ENCODE measurements at places on chromosomes 6 and 20.

DNA sequence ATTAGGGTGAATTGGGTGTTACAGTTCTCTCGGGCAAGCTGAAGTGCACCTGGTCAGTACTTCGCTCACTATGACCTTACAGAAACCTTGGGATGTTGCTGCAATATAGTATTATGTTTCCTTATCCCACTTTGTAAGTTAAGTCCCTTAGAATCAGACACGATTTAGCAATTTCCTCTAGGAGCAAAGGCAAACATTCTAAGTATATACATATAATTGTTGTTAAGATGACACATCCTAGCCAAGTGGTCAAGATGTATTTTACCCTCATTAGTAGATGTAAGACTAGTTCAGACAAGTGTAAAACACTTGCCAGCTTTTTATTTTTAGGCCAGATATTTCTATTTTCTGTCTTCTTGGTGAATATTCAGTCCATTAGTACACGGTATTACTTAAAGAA lies 31.1 kb upstream of the RGS17 start:
- DNase-seq, result no peak

DNA sequence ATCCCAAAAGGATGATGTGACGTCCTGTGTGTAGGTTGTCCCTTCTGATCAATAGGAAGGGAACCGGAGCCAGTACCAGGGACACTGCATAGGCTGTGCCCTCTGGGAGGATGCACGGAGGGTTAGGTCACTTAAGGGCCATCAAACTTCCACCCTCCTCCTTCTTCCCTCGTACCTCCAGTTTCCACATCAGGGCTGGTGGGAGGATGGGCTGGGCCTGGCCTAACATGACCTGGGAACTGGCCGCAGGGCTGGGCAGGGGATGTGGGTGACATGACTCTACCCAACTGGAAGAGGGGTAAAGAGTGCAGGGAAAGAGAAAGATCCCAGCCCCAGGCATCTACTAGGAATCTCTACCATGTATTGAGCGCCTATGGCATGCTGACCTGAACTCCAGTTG lies 46.2 kb upstream of the MDGA1 start:
- DNase-seq, result no peak

DNA sequence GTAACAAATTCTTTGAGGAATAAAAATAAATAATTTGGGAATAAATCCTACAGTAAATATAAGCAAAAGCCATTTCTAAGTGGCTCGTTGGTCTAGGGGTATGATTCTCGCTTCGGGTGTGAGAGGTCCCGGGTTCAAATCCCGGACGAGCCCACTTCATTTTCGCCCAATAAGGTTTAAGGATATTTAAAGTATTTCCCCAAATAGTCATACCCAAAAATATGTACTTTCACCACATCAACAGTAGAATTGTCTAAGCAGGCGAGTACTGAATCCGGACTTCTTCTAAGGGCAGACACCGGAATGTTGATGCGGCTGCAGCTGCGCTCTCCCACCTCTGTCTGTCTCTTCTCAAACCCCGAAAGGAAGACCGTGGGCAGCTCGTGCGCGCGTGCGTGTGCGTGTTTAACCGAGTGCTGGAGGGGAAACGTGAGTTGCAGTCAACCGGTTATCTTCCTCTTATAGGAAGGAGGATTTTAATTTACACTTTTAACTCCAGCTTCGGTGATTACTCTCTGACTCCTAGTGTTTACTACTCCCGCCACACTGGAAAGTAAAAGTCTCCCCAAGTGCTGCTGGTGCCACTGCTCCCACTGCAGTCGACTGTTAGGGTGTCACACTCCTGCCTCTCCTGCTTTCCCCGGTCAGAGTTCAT lies 155.7 kb upstream of the PRSS16 start:
- no peak for DNase-seq

DNA sequence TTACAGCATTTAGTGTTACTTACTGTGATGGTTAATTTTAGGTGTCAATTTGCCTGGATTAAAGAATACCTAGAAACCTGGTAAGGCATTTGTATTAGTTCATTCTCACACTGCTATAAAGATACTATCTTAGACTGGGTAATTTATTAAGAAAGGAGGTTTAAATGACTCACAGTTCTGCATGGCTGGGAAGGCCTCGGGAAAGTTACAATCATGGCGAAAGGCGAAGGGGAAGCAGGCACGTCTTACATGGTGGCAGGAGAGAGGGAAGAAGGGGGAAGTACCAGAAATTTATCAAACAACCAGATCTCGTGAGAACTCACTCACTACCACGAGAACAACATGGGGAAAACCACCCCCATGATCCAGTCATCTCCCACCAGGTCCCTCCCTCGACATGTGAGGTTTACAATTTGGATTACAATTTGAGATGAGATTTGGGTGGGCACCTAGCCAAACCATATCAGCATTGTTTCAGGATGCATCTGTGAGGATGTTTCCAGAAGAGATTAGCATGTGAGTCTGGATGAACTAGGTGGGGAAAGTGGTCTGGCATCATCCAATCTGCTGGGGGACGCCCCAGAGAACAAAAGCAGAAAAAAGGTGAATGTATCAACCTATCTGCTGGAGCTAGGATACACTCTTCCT lies 76.8 kb downstream of the MKKS start:
- no peak for DNase-seq

GRCh38 chr6:34674268-34674639 lies 22.3 kb downstream of the ILRUN start:
- no peak for DNase-seq

DNA sequence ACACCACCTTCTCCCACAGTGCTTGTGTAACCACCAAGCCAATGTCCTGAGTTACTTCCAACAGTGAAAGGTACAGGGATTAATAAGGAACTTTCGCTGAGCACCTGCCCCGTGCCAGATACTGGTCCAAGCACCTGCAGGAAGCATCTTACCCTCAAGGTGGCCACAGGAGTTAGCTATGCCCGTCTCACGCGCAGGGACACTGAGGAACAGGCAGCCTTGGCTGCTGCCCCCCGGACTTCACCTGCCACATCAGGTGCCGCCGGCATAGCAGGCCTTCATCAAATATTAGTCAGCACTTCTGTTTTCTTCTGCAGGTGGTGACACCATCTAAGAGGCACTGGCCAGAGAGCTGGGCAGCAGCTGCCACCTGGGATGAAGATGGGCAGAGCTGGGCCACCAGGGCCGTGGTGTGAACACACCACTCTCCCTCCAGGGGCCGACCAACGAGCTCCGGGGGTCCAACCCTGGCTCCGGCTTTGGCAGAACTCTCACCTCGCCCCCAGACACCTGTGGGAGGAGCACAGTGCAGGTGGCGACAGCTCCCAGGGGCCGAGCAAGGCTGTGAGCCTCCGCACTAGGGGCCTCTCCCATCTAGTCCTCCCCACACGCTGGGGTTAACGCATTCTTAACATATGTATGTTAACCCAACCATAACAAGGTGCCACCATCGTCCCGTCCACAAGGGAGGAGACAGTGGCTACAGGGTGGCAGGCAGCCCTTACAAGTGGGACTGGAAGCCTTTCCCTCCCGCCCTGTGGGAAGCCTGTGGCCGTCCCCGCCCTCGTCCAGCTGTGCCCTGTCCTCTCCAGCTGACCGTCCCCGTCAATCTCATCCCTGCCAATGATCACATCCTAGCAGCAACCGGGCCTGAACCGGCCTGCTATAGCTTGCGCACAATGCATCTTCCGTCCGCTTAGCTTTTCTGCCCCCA lies 2.9 kb upstream of the PPDPF start:
- no peak for DNase-seq

- no peak for DNase-seq
These were observed 9.9 kb upstream of the PCIF1 start for GRCh38 chr20:45924391-45925261.

DNA sequence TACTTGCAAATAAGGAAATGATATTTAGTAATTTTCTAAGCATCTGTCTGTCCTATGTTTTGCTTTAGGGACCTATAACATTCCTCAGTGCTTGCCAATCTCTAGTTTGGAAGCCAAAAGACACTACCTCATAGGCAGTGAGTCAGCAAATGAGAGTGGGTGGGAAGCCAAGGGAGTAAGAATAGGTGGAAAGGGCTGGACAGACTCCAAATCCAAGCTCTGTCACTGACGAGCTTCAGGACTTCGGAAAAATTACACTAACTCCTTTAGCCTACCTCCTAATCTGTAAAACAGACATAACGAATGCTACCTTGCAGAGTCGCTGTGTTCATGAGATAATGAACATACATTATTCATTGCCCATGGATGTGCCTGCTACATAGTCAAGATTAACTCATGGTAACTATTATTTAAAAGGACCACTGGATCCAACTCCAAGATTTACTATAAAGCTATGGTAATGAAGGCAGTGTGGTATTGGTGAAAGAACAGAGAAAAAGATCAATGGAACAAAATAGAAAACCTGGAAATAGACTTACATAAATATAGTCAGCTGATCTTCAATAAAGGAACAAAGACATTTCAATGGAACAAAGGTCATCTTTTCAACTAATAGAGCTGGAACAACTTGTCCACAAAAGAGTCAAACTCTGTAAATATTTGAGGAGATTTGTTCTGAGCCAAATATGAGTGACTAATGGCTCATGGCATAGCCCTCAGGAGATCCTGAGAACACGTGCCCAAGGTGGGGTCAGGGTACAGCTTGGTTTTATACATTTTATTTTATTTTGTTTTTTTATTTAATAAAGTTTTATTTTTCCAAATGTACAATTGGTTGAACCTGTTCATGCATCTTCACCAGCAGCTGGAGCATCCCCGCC lies 64.1 kb downstream of the FAM50B start:
- DNase-seq, result no peak

DNA sequence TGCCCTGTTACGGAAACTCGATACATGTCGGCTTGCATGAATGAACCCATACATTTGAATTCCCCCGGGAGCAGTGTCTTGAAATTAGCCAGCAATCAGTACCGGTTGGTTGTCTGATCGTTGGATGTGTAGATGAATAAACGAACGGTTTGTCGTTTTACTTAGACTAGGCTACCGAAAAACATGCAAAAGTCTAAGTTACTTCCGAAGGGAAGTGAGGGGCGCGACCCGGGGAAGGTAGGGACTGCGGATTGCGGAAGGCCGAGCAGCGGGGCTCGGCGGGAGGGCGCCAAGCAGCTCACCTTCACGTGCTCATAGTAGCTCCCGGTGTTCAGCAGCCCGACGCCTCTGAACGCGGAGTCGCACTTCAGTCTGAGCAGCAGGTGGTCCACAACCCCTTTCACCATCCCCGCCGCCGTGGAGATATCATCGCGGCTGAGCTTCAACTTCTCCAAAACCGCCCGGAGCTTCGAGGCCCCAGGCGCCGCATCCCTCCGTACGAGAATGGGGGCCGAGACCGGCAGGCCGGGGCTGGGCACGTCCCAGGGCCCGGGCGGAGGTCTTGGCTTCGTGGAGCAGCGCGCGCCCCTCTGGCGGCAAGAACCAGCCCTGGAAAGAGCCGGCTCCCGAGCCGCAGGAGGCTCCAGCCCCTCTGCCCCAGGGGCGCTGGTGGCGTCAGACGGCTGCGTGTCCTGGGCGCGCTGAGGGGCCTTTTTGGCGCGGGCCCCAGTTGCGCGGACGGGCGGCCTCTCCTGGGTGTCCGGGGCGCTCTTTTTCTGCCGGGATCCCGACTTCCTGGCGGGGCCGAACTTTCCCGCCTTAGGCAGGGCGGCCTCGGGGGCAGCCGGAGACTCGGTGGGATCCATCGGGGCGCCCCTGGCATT lies 632 bp downstream of the CGAS start:
- peak; percentile 55 for DNase-seq

GRCh38 chr20:3871550-3872265 lies 17.5 kb upstream of the PANK2 start:
- no peak for DNase-seq

GRCh38 chr6:14466278-14466677 lies 348.7 kb downstream of the CD83 start:
- DNase-seq, result no peak

DNA sequence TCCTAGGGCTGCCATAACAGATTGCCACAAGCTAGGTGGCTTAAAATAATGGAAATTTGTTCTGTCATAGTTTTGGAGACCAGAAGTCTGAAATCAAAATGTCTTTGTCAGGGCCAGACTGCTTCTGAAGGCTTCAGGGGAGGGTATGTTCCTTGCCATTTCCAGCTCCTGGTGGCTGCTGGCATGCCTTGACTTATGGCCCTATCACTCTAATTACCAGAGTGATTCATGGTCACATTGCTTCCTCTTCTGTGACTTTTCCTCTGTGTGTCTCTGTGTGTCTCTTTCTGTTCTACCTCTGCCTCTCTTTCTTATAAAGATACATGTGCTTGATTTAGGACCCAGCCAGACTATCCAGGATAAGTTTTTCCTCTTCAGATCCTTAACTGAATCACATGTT lies 635.2 kb upstream of the IMPG1 start:
- no peak for DNase-seq

DNA sequence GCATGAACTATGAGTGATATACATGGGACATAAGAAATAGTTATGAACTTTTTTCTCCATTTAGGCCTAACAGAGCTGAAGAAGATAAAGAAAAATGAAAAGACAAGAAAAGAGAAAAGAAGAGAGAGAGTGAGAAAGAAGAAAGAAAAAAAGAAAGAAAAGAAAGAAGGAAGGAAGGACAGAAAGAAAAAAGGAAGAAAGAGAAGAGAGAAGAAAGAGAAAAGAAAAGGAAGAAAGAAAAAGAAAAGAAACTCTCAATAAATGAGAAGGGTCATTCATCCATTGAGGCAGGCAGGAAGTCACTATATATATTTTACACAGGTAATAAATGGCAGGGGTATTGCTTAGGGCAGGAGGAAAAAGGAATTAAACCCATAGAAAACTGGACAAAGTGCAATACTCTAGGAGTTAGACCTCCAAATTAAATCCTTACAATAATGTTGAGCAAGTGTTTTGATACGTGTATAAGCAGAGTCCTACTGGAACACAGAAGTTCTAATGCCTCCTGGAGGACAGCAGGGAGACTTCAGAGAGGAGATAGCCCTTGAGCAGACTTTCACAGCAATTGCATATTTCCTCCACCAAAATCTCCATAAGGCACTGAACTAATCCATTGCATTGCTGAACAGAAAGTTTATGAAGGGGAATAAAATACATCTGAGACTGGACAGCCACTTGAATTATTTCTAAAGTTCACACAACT lies 86.4 kb upstream of the TENT5A start:
- DNase-seq, result no peak

DNA sequence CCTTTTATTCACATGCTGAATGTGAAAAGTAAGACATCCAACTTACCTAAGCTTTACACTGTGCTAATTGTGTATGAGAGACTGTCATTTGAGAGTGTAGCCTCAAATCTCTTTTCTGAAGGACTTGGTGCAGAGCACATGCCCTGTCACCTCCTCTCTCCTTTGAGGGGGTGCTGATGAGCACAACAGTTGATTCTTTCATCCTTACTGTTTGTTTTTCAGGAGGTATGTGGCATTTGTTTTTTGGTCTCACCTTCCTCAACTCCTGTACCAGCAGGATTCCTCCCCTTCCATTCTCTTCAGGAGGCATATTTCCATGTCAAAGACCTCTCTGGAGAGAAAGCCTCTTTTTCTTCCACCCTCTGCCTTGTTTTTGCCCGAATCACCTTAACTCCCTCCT lies 252.6 kb upstream of the CITED2 start:
- no peak for DNase-seq

GRCh38 chr6:139569566-139569965 lies 195.1 kb upstream of the CITED2 start:
- no peak for DNase-seq

Data from substantia nigra (tissue), 51 donors.